HCT116 (cell line): ENCODE measurements at places on chromosomes 2 and 18.

DNA sequence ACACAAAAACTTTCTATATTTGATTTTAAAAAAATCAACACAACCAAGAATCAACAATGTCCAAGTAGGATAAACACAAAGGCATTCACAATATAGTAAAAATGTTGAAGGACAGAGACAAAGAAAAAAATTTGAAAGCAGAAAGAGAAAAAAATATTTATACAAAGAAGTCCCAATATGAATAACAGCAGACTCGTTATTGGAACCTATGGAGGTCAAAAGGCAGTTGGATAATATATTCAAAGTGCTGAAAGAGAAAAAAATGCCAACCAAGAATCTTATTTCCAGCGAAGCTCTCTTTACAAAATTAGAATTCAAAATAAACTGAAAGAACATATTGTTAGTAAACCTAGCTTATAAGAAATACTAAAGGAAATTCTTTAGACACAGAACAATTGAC lies 859.5 kb downstream of the LRP1B start:
- no peak for DNase-seq

DNA sequence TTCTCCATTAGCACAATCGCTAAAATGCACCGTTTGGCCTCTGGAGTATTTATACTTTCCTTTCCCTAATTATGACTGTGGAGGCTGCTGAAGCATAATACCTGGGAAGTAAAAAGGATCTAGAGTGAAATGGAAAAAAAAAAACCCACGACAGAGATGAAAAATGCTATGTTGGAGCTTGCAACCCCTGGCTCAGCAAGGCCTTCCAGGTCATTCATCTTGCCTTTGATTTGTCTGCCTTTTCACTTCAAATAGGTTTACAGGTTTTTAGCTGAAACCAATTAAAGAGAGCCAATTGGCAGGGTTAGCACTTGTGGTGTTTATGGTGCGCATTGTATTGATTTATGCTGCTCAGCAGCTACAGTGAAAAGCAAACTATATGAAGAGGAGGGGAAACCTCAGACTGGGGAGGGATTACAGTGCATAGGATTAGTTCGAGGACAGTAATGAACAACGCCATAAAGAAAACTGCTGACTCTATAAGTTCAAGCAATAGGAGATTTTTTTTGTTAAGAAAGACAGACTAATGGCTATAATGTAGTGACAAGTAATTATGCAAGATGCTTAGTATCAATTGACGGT lies 347.9 kb downstream of the MEIS1 start:
- no peak for DNase-seq

GRCh38 chr18:10893196-10893595 lies 256.2 kb downstream of the PIEZO2 start:
- no peak for DNase-seq

DNA sequence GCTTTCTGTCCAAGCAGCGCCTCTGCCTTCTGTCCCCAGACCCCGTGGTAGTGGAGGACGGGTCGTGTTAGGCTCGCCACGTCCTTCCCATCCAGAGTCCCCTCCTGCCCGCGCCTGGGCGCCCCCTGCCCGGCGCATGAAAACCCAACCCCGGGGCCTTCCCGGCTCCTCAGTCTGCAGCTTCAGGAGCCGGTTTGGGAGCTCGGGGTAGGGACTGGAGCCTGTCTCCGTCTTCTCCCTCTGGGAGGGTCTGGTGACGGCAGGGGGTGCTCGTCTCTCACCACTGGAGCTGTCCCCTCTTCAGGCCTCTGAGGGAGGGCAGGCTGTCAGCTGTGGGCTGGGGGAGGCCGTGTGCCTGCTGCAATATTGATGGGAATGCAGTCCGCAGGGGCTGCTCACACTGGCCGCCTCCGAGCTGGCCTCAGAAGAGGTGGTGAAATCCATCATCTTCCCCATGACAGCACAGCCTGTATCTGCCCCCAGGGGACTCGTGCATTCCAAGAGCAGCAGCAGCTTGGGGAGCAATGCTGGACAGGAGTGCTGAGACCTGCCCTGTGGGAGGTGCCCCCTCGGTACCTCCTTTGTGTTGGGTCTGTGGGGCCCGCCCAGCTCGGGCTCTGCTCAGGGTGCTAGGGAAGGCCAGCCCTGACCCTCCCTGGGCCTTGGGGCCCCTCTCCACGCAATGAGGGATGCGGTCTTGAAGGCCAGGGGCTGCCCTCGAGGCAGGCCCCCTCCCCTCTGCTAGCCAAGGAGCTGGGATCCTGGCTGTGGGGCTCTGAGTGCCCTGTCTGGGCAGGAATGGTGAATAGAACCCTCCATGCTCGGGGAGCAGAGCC lies 17.8 kb upstream of the KLHL30 start:
- no peak for DNase-seq

DNA sequence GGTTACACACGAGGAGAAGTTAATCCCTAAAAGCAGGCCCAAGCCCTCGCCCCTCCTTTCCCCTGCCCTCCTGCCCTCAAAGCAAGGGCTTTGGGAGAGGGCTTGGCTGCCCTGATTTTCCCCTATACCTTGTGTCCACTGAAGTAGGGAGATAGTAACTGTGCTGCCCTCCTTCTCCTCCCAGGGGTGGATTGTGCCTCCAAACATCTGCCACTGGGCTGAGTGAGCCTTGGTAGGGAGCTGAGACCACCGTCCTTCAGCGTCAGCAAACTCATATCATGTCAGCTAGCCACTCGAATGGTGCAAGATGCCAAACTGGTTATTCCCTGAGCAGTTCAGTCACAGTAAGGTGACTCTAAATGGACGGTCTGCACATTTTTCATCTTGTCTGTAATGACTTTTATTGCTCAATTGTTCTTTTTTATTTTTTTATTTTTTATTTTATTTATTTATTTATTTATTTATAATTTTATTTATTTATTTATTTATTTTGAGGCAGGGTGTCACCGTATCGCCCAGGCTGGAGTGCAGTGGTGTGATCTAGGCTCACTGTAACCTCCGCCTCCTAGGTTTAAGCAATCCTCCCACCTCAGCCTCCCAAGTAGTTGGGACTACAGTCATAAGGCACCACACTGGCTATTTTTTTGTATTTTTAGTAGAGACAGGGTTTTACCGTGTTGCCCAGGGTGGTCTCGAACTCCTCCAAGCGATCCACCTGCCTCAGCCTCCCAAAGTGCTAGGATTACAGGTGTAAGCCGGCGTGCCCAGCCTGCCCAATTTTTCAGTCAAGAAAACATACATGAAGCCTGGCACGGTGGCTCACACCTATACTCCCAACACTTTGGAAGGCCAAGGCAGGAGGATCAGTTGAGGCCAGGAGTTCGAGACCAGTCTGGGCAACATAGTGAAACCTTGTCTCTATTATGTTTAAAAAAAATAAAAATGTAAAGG lies 8.7 kb downstream of the PCBP1 start:
- no peak for DNase-seq

DNA sequence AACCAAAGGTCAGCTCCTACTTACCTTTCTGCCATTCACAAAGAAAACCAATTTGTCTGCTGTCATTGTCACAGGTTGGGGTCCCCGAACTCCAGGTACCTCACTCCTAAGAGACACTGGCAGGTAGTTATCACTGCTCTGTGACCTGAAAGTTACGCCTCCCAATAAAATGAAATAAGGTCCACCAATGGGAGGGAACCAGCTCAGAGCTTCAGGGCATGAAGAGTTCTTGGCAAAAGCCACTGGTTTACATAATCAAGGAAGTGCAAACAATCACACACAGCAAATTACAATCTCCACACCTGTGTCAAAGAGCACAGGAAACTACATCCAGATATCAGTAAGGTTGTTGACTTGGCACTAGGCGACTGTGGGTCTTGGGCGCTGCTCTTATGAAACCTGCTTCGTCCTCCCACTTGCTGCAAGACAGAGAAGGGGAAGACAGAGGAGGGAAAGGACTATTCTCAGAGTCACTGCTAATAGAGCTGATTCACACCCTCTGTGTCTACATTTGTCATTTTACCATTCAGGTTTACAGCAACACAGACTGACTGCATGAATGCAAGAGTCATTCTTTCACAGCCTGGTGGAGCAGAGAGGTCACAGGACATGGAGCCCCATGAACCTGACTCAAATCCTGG lies at the start of gene XDH:
TSS of gene XDH (minus strand) at position 142 of the 641 bp plus-strand sequence. CDS start at position 66, 76 bp downstream.
- DNase-seq: no peak

DNA sequence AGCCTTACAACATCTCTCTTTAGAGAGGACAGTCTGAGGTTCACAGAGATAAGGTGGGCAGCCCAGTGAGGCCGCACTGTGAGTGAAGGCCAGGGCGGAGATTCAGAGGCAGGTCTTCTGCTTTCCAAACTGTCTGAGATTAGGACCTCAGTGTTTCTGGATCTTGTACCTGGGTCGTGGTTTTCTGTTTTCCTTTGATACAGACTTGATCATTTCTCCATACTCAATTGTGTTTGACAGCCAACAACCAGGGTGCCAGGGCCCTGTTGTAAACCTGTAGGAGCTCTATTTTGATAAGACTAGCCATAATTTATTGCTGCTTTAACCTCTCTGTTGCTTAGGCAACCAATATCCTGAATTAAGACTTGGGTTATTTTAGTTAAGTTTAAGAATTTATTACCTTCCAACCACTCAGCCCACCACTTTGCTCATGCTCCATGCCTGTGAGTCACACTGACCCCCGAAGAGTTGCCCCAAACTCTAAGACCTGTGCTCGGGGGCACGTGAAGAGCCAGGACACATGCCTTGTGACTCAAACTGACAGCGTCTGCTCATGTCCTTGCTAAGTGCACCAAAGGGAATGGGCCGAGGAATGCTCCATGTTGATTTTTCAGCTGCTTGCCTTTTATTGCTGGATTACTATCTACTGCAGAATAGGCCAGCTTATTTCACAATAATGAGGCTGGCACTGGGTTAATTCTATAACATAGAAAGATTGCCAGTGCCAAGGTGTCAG lies 248.6 kb downstream of the BCL2 start:
- no peak for DNase-seq

GRCh38 chr2:210965472-210965871 lies 409.1 kb downstream of the CPS1 start:
- no peak for DNase-seq

- no peak for DNase-seq
Measured at GRCh38 chr2:43133336-43133707, 93.1 kb downstream of the ZFP36L2 start.

GRCh38 chr2:150475479-150476250 lies 11.8 kb downstream of the RND3 start:
- no peak for DNase-seq

- no peak for DNase-seq
Measured at GRCh38 chr2:156338578-156338977, 6.1 kb upstream of the NR4A2 start.

- no peak for DNase-seq
Measured at GRCh38 chr2:27323596-27324285, 844 bp upstream of the MPV17 start.

DNA sequence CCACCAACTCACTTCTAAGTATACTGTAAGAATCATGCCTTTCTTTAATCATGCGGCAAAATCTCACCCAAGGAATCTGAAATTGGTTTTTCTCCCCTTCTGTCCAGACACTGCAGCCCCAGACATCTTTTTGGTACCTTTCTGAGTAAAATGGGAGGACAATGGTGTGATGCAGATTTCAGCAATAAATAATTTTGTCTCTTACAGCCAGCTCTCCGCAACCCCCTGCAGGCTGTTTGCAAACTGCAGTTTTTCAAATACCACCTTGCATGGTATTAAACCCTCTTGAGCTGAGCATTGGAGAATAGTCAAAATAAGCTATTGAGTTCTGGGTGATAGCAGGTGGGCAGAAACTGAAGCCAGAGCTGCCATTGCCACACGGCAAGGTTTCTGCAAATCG lies 32.2 kb downstream of the GPR39 start:
- DNase-seq: no peak

- DNase-seq: no peak
Measured at GRCh38 chr2:40213619-40214018, 238.3 kb downstream of the SLC8A1 start.

- DNase-seq: peak; percentile 69
Measured at GRCh38 chr2:223262946-223263345, 211.0 kb downstream of the KCNE4 start.

- no peak for DNase-seq
Measured at GRCh38 chr2:120450196-120450820, 104.4 kb downstream of the INHBB start.

DNA sequence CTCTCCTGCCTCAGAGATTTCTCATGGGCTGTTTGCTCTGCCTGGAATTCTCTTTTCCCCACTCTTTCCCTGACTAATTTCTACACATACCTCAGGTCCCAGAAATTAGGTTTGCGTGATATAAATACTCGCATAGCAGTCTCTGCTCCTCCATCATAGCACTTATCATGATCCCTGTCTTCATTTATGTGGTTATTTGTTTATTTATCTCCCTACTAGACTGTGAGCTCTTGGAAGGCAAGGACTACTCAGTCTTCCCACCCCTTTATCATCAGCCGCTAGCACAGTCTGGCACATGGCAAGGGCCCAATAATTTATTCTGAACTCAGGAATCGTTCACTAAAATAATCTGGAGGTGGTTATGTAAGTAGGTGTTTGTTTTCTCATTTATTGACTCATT lies 79.3 kb downstream of the ADCYAP1 start:
- no peak for DNase-seq

DNA sequence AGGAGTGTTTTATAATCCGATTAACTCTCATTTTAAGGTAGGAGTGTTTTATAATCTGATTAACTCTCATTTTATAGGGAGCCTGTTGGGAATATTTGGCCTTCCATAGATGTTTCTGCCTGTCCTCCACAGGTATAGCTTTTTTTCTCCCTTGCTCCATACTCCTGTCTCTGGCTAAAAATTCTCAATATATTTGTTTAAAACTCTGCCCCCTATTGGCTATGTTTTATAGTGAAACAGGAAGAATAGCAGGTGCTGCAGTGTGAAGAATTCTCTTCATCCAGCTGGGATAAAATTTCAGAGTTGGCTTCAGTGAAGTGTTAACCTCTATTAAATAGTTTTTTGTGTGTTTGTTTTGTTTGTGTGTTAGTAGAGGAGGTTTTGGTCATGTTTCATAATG lies 1046.0 kb upstream of the TMEFF2 start:
- DNase-seq: no peak

GRCh38 chr2:179218848-179219594 lies 45.6 kb downstream of the SESTD1 start:
- peak; percentile 67 for DNase-seq

GRCh38 chr2:48195169-48195568 lies 288.9 kb upstream of the FBXO11 start:
- no peak for DNase-seq

DNA sequence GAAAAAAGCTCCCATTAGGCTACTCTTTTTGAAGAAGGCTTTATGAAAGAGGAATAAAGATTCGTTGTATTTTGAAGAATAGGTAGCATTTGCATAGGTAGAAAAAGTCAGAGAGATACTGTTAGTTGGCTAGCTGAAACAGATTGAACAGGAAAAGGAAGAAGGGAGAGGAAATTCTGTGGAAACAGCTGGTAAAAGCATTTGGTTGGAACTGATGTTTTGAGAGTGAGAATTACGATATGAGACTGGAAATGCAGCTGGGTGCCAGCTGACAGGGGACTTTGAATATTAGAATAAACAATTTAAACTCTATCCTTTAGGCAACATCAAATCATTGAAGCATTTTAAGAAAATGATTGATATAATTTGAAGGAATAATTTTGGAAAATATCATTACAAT lies 96.7 kb upstream of the CNTNAP5 start:
- DNase-seq: no peak

DNA sequence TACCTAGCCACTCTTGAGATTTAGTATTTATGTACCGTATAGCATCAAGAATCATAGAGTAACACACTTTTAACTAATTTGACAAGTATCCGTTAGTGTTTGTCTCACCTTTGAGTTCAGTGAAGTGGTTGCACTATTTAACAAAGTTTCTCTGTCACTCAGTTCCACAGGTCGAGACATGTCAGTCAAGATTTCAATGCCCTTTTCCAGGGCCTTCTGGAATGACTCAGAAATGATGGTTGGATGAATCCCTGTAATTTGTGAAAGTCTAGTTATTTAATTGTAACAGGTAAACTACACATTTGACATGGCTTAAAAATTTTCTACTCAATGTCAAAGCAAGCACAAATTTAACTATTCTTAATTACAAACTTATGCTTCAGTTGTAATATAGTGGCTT lies 9.7 kb downstream of the CCT4 start:
- no peak for DNase-seq
